ENCODE measurements at places on chromosomes 3 and 15.
A peak's percentile ranks its signal among the peaks of the same experiment; 100 is the strongest.

- no peak for DNase-seq
Observed at GRCh38 chr3:34016925-34017587, 218.6 kb downstream of the PDCD6IP start.

DNA sequence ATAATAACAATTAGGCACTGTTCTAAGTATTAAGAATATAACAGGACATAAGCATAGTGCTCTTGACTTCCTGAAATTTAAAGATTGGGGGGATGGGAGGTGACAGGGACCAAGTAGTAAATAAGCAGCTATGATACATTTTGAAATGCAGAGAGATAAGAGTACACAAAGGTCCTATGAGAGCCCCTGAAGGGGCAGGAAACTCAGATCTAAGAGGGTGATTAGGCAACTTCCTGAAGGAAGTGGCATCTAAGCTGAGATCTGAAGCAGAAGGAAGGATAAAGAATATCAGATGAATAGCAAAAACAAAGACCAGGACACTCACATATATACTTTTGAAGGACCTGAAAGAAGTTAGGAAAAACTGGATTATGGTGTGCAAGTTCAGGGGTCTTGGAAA is 415.2 kb upstream of the FRG2C start:
- DNase-seq: no peak

DNA sequence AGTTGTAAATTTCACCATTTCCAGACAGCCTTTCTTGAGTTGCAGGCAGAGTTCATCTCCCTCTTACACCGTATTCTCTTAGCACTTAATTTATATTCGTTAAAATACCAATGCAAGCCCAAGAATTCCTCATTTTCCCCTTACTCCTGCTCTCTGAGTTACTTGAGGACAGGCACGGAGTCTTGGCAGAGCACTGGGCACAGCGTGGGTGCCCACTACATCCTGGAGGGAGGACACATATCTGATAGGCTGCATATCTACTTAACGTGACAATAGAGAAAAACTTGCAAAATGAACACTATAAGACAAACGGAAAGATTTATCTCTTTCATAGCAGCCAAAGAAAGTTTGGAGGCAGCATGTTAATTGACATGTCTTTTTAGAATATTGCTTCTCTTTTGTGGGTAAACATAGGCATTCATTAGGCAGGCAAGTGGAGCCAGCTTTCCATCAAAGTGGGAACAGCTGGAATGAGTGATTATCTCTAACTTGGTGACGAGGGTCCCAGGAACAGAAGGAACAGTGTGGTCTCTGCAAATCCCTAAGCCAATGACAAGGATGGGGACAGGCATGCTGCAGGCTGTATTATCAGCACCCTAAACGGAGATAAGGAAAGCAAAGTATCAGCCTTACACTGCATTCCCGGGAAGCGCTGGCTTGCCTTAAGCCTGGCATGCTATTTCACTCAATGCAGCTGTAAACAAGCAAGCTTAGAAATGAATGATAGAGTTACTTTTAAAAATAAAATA is 116.5 kb downstream of the RTP4 start:
- no peak for DNase-seq

DNA sequence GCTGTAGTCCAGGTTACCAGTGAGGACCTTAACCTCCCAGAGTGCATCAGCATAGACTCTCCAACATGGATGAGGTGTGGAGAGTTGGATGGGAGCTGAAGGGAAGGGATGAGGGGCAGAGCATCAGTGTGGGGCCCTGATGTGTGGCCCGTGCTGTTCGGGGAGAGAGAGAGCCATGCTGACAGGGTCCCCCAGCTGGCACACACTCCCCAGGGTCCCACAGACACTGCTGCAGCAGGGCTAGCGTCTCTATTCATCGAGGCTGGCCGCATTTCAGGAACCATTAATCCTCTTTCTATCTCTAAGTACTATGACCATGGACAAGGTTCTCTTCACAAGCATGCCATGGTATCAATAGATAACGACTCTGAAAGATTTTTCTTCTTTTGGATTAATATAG is 85.9 kb upstream of the PLXNA1 start:
- no peak for DNase-seq

GRCh38 chr3:184741798-184742675 is 30.2 kb upstream of the MAGEF1 start:
- DNase-seq: no peak

- DNase-seq: no peak
Observed at GRCh38 chr15:63835211-63835568, 1.4 kb upstream of the HERC1 start.

DNA sequence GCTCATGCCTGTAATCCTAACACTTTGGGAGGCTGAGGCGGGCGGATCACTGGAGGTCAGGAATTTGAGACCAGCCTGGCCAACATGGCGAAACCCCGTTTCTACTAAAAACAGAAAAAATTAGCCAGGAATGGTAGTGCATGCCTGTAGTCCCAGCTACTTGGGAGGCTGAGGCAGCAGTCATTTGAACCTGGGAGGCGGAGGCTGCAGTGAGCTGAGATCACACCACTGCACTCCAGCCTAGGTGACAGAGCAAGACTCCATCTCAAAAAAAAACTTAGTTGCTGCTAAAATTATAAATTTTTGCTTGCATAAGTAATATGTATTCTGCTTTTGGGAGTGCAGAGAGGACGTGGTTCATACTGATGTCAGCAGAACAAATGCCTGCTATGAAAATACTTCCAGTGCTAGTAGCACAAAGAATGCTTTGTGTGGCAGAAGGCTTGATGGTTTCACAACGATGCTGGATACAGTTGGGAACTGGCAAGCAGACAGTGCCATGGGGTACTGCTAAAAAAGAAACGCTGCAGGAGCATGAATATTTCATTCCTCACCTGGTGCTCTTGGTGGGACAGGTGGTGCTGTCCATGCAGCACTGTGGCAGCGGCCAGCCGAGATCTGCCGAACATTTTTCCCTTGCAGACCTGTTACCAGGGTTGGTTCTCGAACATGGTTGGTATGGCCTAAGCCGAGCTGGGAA is 31.1 kb downstream of the FBXL22 start:
- peak; percentile 90 for DNase-seq

- DNase-seq: peak; percentile 92
Observed at GRCh38 chr3:146974001-146974400, 368.9 kb upstream of the PLSCR5 start.

GRCh38 chr3:187828579-187829452 is 83.5 kb upstream of the BCL6 start:
- no peak for DNase-seq

DNA sequence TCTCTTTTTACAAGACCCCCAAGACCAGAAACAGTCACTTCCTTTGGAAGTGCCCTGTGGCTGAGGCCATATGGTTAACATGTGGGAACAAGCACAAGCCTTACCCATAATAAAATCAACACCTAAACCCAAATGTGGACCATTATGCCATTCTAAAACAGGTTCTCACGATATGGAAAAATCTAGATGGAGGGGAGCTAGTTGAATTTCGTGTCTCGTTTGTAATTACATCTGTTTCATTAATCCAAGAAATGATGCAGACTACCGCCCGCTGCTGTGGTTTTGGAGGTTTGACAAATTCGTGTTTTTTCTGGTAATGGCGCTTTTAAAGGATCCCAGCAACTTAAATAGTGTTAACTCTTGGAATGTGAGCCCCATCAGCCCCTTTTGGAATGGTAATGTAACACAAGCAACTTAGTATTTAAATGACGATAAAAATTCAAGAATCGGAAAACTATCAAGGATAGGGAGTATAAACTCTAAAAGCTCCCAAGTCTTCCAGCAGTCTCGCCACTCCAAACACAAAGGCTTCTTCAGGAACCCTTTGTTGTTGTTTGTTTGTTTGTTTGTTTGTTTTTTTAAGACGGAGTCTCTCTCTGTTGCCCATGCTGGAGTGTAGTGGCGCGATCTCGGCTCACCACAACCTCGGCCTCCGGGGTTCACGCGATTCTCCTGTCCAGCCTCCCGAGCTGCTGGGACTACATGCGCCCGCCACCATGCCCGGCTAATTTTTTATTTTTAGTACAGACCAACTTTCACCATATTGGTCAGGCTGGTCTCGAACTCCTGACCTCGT is 1.1 kb downstream of the CNBP start:
- no peak for DNase-seq

DNA sequence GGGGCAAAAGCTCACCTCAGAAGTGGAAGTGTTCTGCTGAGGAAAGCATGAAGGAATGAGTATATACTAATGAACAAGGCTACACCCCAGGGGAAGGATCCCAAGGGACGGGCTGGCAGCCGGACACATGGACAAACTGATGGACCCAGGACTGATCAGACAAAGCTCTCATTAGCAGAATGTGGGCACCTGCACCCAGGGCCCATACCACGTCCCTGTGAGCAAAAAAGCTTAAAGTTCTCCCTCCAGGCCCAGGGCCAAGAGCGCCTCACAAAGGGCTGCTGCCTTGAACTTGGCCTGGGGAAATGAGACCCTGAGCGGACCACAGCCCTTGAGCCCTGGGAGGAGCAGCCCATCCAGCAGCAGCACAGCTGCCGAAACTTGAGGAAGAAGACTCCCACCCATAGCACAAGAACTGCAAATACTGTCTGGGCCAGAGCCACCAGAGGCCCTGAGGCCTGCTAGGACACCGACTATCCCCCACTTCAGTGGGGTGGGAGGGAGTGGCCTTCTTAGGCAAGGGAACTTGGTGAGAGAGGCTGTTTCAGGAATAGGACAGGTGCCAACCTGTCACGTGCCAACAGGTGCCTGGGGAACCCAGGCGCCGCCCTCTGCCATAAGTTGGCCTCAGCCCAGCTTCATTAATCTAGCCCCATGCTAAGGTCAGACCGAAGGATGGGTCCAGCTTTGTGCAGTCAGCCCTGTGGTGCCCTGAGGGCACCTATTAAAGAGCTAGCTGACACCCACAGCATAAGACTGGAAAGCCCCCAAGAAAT is 2.3 kb upstream of the GMPPB start:
- no peak for DNase-seq

Data from G401 (cell line).